ENCODE measurements at places on chromosomes 11 and 22.

DNA sequence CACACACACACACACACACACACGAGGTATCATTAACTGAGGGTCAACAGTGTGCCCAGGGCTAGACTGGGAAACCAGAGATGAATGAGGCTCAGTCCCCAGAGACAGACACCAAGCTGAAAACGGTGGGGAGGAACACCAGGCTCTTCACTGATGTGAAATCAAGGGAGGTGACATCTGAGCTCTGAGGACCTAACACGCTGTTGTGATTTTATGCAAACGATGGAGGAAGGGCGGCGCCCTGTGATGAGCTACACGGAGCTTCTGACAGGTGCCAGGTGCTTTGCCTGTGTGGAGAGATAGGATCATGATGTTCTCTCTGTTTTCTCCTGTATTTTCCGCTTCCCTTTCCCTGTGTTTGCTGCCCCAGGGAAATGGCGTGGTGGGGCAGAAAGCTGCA is 6.5 kb upstream of the CYB5R3 start:
- no peak for DNase-seq

DNA sequence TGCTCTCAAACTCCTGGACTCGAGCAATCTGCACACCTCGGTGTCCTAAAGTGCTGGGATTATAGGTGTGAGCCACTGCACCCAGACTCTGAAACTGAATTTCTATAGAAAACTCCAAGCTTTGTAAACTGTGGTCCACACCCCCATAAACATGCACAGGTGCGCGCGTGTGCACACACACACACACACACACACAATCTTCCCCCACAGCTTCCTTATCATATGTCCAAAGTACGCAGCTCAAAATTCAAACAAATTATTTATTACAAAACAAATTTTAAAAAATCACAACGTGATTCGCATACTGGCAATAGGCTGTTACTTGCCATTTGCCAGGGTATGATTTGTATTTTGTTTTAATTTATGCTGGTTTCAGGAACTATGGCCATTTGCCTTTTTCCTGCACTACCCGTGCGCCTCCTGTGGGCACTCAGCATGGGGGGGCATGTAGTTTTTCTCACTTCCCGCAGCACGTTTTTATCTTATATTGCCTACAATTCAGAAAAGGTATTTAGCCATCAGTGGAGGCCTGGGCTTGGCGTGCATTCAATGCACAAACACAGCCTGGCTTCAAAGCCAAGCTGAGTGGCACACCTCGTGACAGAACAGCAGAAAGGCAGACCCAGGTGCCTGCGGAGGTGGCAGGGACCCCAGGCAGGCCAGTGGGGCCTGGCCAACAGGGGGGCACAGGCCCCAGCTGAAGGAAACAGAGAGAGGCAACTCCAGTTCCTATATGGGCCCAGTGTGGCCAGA is 10.8 kb upstream of the SNX32 start:
- DNase-seq: no peak

GRCh38 chr22:42993651-42994275 is 21.2 kb downstream of the PACSIN2 start:
- DNase-seq: no peak

DNA sequence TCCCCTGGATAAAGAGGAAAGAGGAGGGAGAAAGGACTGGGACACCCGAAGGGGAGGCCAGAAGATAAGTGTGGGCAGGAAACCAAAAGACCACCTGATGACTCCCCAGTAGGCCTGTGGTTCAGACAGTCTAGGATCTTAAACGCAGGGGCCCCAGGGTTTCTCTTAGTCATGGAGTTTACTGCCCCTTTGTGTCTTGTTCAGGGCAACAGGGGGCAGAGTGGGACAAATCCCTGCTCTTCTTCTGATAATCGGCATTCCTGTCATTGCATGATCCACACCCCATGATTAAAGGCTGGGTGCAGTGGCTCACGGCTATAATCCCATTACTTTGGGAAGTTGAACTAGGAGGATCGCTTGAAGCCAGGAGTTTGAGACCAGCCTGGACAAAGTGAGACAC is 4.7 kb upstream of the TMPRSS13 start:
- DNase-seq: no peak

GRCh38 chr22:24059121-24059520 is 48.0 kb downstream of the CABIN1 start:
- DNase-seq: no peak

DNA sequence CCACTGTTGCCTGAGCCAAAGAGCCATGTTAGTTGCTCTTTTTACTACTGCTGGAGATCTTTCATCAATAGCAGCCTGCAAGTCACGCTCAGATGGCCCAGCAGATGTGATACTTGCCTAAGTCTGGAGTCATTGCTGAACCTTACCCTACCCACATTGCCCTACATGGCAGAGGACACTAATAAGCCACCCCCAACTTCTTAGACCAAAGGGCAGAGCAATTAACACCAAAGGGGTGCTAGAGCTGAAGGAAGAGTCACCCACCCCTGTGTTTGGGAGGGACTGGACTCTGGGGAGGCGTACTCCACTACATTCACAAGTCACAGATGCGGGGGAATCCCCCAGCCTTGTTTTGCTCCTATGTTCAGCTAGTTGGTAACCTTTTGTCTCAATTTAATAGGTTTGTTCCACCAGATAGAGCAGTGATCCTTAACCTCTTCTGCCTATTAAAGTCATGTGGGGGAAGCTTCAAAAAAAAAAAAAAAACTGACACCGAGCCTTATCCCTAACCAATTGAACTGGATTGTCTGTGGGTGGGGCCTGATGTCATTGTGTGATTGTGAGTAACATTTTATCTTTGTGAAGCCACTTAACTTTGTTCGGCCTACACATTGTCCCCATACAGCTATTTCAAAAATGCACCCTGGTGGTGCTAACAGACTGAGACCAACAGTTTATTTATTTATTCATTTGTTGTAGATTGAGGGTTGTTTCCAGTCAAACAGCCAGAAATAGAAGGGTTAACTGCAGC is 13.1 kb downstream of the ADM start:
- no peak for DNase-seq

- DNase-seq: peak; percentile 33
Measured at GRCh38 chr11:65817835-65818680, 15.7 kb upstream of the SNX32 start.

- no peak for DNase-seq
Measured at GRCh38 chr11:36564376-36565030, 3.3 kb upstream of the RAG1 start.

DNA sequence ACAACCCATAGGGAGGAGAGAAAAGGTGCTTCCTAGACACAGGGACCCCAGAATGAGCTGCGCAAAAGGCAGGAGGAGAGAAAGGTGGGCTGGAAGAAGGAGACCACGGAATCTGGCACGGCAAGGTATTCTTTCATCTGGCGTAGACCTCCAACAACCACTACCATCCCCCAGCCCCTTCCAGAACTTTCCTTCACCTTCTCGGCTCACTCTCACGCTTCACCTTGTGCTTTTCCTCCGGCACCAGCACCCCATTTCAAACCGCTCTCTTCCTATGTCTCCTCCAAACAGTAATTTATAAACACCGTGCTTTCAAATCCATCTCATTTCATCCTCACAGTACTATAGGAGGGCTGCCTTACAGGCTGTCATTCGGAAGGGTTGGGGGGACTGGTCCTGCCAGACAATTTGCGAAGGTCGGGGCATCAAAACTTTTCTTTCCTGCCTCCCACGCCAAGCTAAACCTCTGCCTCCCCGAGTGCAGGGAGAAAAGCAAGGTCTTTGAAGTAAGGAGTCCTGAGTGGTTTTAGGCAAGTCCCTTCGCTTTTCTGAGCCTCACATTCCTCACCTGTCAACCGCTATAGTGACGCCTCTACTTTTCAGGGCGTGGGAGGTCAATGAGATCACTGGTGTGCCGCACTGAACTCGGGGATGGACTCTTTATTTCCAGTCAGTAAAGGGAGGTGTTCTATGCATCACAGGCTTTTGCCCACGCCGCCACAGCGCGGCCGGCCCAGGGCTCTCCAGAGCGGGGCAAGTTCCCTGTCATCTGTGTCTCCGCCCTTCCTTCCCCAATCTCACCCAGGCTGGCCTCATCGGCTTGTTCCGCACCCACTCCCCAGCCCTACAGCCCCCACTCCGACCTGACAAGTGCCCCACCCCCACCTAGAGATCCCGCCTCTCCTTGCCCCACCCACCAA is 800 bp downstream of the KCTD21 start:
- no peak for DNase-seq

- no peak for DNase-seq
Measured at GRCh38 chr11:121473064-121473777, 20.5 kb upstream of the SORL1-AS1 start.

DNA sequence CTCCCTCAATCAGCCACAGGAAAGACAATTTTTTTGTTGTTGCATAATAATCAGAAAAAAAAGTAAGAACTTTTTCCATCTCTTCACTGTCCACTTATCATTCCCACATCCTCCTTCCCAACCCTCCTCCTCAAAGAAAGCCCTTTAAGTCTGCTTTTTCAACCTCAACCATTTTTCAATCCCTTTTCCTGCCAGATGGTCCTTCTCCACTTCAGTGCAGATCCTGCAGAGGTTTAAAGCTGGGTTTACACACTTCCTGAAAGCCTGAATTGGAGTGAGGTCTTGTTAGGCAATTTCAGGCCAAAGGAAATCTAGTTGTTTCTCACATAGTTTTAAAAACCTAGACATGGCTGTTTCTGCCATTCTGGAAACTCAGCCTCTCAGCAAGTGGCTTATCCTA is 78.3 kb downstream of the RPL27A start:
- no peak for DNase-seq

DNA sequence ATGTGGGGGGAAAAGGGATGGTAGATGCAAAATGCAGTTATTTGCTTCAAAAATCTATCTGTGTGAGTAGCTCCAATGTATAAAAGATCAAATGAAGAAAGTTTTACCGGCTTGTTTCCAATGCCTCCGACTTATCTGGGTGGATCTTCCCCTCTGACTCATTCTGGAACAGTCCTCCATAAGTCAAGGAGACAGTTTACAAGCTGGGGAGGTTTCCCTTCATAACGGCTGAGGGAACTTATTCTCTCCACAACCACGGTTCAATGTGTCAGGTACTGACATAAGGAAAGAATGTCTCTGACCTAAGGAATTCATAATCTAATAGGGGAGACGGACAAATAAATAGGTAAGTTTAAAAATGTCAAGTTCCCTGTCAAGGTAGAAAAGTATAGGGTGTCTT is 49.7 kb upstream of the BIRC3 start:
- no peak for DNase-seq

GRCh38 chr11:11788063-11788710 is 53.6 kb upstream of the USP47 start:
- DNase-seq: no peak

- no peak for DNase-seq
Measured at GRCh38 chr11:123418351-123419114, 11.5 kb upstream of the GRAMD1B start.

DNA sequence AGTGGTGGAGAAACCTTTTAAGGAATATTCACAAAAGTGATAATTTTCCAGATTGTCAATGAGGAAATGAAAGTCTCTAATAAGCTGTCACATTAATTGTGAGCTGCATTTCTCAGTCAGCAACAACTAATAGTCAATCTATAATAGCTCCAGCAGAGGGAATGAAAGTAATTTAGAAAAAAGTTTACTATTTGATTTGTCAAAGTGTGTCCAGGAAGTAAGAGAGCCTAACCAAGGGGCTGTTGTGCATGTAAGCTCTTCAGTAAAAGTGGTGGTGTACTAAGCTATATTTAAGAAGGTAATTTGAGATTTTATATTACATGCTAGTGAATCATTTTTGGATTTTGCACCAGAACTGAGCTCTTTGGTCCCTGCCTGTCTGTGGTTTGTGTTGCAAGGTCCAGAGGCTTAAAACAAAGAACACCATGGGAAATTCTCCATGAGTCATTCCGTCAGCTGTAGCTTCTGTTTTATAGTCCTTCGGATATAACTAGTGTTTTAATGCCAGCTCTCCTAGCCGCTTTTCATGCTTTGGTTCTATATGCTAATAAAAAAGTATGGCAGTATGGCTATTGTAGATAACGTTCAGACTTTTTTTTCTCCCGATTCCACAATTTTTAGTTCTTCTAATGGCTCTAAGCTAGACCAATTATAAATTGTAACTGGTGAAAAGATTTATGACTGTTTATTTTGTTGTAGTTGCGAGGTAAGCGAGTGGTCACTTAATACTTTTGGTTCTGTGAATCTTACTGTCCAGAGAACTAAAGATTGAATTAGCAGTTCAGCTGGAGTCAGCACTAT is 64.6 kb downstream of the ARHGEF12 start:
- peak; percentile 62 for DNase-seq

- DNase-seq: no peak
Measured at GRCh38 chr11:114604179-114604813, 8.7 kb upstream of the NXPE4 start.

DNA sequence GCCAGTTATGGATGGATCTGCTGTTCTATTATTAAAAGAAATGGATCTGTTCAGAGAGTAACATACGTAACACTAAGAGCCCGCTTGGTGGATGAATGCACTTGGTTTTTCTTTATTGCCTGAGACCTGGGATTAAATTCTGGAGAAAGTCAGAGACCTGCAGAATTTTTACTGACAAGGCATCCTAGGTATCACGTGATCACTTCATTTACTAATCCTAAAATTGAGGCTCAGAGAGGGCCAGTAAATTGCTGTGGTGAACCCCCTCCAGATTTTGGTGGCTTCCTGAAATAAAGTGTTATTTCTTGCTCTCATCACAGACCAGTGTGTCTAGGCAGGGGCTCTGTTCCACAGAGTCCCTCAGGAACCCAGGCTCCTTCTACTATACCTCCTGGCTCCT is 187.9 kb upstream of the LARGE1 start:
- DNase-seq: no peak

DNA sequence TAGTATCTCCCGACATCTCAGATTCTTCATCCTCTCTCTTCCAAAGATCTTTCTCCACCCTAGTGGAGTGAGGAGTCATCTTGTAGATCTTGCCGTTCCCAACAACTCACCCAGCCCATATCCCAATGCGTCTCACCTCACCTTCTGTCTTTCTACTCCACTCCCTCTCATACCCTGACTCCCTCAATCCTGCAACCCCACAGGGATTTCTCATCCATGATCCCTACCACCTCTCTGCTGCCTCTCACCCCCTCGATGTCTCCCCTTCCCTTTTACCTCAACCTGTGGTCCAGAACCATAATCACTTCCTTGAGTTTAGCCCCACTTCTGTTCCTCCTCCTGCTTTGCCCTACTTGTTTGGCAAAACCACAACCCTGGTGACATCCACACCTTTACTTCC is 41.7 kb downstream of the OTOG start:
- DNase-seq: no peak

DNA sequence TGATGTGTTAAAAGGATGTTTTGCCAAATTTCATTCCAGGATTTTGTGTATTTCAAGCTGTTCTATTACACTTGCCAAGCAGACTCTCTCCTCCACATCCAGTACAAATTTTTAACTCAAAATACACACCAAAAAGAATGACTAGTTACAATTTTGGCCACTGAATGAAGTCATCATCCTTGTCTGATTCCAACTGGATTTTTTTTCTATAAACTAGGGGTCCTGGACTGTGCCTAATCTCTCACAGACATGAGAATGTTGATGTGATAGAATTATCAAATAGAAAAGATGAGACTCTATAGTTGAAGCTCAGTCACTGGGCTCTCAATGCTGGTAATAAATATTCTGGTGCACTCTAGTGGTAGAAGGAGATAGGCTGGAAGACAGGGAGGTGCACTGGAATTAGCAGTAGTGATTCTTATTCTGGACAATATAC is 85.8 kb downstream of the FANCF start:
- DNase-seq: no peak

GRCh38 chr11:80388536-80388935 is 947.7 kb upstream of the TENM4 start:
- no peak for DNase-seq

GRCh38 chr11:117127171-117127901 is 16.8 kb upstream of the PAFAH1B2 start:
- no peak for DNase-seq

- DNase-seq: no peak
Measured at GRCh38 chr11:2084721-2085120, 54.5 kb downstream of the IGF2 start.

All from keratinocyte (primary cell).